ENCODE measurements at places on chromosomes 12 and 14.
A peak's percentile ranks its signal among the peaks of the same experiment; 100 is the strongest.

DNA sequence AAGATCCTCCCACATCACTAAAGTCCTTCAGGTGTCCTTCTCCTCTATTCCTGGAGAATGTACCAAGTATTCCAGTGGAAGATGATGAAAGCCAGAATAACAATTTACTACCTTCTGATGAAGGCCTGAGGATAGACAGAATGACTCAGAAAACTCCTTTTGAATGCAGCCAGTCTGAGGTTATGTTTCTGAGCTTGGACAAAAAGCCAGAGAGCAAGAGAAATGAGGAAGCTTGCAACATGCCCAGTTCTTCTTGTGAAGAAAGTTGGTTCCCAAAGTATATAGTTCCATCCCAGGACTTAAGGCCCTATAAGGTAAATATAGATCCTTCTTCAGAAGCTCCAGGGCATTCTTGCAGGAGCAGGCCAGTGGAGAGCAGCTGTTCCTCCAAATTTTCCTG lies 54.6 kb upstream of the HELB start:
- DNase-seq, result no peak

GRCh38 chr14:94754391-94754942 lies 15.4 kb downstream of the GSC start:
- no peak for DNase-seq

GRCh38 chr14:50357124-50357523 lies 39.6 kb downstream of the CDKL1 start:
- no peak for DNase-seq

DNA sequence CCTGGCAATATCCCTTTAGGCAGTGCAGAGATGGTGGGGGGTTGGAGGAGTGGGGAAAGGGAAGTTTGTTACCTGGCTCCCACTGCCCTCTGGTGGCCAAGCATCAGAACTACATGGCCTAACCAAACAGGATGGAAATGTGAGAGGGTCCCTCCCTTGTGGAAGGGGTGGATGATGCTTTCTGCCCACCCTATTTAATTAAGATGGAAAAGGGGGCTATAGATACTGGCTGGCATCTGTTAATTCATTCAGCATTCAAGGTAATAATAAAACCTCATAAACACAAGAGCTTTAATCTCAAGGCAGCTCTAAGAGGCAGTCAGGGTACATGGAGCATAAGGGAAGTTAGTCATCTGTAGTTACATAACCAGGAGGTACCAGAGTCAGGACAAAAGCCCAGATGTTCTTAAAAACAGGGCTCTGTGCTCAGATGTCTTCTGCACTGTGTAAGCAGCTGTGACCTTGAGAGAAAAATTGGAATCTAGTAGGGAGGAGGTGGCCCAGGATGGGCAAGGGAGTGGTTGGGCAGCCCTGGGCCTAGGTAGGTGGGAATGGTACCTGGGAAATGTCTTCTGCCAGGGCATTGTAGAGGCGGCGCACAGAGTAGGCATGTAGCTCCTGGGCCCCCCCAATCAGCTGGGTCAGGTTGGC lies 4.6 kb downstream of the AP1G2 start:
- DNase-seq, result no peak

DNA sequence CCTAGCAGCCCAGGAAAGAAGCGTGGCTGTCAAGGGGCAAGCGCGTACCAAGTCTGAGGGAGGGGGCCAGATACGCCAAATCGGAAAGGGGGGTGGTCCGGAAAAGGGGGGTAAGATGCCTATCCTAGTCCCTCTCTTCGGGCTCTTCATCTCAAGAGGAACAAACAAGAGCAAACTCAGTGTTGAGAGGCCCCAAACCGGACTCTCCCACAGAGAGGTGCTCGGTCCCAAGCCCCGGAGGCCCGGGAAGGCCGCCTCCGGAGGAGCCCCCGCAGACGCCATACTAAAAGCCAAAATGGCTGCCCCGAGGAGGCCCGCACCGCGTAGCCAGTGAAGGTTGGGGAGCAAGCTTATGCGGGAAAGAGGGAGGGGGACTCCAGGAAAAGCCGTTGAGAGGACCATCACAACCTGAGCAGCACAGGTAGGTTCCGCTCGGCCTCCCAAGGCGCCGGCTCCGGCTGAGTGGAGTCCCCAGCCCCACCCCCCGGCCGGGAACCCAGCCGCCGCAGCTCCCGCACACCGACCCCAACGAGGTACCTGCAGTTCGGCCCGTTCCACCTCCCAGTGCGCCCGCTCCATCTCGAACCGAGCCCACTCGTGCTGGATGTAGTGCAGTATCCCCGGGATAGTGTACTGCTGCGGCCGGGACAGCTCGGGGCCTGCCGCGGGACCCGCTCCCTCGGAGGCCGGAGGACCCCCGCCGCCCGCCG lies at the start of gene AP4S1:
AP4S1 (plus strand) TSS at position 283 of the 710 bp plus-strand sequence. CDS start 40,548 bp downstream, outside the sequence.
- DNase-seq, result no peak

- no peak for DNase-seq
Measured at GRCh38 chr14:20345366-20345765, 1.9 kb downstream of the PARP2 start.

- no peak for DNase-seq
Measured at GRCh38 chr12:44839785-44840184, 36.3 kb downstream of the NELL2 start.

- DNase-seq, result no peak
Measured at GRCh38 chr12:66270613-66271012, 31.7 kb upstream of the HELB start.

DNA sequence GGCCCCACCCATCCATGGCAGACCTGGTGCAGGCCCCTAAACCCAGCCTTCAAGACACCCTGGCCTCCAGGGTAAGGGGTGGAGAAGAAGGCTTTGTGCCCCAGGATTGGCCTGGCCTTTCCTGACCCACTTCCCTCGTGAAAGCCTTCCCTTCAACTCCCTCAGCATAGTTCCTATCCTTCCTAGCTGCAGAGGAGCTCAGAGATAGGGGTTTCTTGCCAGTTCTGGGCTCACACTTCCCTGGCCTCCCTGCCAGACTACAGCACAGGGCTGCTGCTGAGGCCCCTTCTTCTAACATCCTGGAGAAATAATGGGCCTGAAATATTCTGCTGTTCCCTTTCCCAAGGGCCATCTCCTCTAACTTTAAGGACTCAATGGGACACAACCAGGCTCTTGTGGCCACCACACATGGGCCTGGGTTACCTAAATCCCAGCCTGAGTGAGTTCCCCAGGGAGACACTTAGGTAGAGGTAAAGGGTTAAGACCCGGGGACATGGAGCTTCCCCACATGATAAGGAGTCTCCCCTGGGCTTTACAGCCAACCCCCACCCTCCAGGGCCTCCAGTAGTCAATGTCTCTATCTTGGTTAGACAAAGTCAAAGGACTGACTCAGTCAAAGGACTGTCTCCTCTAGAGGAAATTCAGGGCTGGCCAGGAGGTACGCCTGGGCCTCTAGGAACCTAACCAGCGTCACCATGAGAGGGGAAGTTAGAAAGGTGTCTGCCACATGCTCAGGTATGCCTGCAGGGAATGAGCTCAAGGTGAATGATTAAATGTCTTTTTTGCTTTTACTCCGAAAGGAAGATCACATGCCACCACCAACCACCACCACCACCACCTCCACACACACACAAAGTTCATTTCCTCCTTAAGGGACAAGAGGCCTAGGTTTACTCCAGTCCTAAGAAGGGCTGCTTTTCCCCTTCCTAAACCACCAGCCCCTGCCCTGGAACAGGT lies 7.1 kb downstream of the ZFP36L1 start:
- no peak for DNase-seq

DNA sequence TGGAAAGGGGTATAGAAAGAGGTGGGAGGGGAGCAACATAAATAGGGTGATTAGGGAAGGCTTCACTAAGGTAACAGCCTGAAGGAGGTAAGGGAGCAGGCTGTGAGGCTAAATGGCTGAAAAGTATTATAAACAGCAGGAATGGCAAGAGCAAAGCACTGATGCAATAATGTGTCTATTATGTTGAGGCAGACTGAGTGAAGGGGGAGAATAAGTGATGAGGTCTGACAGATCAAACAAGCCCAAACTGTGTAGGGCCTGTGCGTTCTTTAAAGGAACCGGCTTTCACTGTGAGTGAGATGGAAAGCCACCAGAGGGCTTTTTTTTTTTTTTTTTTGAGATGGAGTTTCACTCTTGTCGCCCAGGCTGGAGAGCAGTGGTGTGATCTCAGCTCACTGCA lies 6.7 kb upstream of the VCPKMT start:
- peak; percentile 70 for DNase-seq

DNA sequence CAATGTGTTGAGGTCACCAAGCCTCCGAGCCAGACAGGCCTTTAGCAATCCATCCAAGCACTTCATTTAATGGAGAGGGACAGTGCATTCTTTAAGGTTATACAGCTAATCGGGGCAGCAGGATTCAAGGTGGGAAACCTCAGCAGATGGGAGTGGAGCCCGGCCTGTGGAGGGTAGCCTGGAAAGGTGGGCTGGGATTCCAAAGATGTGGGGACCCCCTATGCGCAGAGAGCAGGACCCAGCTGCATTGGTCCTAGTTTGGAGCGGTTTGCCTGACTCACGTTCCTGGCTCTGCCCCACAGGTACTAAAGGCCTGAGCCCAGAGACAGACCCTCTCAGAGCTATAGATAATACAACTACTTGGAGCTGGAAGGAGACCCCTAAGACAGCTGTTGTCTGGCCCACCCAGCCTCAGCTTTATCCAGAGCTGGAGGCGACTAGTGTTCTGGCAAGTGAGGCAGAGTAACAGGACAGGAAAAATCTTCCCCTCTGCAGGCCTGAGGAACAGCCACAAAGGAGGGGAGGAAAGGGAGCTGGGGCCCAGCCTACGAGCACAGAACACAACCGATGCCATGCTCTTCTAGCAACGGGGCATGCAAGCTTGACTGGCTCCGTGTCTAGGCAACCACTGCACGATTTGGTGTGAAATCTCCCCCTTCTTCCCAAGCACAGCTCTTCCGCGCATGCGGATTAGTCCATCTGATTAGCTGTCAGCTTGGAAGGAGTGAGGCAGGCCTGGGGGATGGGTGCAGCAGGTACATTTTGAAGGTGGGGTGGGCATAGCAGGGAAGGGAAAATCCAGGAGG lies 1.1 kb upstream of the MYH7 start:
- no peak for DNase-seq

DNA sequence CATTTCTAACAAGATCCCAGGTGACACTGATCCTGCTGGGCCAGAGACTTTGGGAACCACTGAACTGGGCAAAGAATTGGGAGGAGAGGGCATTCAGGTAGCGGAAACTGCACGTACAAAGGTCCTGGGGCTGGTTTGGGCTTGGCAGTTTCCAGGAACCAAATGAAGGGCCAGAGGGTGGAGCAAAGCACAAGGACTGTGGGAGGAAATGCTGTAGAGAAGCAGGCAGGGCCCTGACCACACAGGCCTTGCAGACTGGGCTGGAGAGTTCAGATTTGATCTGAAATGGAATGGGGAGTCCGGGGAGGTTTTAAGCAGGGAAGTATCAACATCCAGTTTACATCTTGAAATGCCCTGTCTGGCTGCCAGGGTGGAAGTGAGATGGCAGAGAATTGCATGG lies 195.1 kb downstream of the PHETA1 start:
- DNase-seq, result no peak

- DNase-seq, result no peak
Measured at GRCh38 chr14:104582005-104582404, 2.4 kb downstream of the C14orf180 start.

DNA sequence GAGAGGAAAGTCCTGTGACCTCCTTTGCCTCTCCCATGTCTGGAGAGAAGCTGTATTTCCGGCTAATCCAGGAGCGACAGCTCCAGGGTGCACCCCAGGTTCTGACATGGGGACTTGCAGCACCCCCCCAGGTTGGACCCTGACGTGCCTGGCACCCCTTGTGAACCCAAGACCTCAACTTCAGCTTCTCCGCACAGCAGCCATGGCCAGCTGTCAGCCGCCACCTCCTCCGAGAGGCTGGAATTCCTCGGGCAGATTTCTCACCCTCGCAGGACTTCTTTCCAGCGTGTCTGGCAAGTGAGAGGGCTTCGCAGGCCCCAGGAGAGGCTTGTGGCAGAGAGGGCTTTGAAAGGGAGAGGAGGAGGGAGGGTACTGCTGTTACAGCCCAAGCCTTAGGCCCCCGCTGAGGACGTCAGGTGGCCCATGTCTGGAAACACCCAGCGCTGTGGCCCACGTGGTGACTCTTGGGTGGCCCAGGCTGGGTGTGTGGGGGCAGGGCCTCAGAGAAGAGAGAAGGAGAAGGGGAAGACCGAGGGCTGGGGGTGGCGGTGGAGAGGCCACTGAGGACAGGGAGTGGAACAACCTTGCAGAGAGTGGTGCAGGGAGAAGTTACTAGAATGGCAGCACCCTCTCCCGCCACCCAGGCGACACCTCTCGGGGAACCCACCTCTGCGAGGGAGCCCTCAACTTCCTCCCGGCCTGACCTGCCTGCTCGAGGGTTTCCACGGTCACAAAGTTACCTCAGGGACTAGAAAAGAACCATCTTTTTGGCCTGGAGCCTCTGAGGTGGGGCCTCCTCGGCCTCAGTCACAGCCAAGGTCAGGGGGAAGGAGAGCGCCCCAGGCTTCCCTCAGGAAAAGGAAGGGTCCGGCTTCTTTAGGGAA lies 11.7 kb upstream of the RPS6KL1 start:
- no peak for DNase-seq

DNA sequence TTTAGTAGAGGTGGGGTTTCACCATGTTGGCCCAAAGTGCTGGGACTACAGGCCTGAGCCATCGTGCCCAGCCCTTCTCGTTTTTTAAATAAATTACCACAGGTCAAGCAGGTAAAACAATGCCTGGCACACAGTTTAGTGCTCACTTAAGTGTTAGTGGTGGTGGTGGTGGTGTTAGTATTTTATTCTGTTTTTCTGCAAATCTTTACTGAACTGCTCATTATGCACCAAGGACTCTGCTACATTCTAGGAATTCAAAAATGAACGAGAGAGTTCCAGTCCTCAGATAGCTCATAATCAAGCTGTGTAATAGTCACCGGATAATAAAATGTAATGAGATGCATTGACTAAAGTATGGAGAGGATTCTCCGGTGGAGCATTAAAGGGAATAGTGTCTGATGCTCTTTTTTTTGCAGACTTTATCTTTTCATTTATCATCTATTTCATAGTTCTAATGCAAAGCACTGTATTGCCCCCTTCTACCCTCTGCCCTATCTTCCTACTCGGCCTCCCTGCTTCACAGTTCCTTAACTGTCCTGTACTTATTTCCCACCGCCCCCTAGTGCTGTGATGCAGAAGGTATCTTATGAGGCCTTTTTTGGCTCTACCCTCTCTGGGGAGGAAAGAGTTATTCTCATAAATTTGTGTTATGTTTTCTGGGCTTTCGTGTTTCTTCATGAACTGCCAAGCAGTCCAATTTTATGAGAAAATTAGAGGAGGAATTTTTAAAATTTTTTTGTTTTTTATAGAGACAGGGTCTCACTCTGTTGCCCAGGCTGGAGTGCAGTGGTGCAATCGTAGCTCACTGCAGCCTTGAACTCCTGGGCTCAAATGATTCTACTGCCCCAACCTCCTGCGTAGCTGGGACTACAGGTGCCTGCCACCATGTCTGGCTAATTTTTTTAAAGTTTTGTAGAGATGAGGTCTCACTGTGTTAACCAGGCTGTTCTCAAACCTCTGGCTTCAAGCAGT lies 1.0 kb downstream of the ITFG2 start:
- no peak for DNase-seq

GRCh38 chr12:27545665-27546064 lies 21.7 kb downstream of the PPFIBP1 start:
- no peak for DNase-seq
